ENCODE measurements at places on chromosomes 4 and X.
A peak's percentile ranks its signal among the peaks of the same experiment; 100 is the strongest.

GRCh38 chrX:8201896-8202331 lies 30.8 kb upstream of the VCX2 start:
- DNase-seq: no peak

- no peak for DNase-seq
Measured at GRCh38 chrX:15492469-15492868, 664 bp downstream of the PIR start.

- DNase-seq: peak; percentile 58
Measured at GRCh38 chr4:185840201-185840600, 28.2 kb upstream of the SORBS2 start.

DNA sequence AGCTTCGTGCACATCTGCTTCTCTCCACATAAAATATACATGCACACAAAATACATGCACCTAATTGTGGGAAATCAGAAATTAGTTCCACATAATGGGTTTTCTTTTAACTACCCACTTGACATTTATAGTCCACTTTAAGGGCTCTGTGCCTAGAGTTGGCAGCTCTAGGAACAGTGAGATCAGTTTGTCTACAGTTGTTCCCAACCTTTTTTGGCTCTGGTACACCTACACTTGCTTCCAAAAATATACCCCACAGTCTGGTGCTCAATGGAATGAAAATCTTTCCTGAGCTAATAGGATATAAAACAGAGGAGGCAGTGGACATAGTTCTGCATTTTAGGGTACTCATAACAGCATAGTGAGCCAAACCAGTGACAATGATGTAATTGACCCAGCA lies 36.1 kb downstream of the HDAC8 start:
- DNase-seq: no peak

DNA sequence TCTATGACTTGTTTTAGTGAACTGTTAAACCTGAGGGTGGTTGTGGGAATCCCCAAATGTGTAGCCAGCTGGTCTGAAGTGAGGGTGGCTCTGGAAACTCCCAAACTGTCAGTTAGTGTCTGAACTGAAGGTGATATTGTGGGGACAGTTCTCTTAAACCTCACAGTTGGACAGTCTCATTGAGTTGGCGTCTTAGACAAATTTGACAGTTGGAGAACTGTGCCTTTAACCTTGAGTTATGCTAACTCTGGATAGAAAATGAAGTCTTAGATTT lies 20.7 kb upstream of the CTSO start:
- DNase-seq: no peak

DNA sequence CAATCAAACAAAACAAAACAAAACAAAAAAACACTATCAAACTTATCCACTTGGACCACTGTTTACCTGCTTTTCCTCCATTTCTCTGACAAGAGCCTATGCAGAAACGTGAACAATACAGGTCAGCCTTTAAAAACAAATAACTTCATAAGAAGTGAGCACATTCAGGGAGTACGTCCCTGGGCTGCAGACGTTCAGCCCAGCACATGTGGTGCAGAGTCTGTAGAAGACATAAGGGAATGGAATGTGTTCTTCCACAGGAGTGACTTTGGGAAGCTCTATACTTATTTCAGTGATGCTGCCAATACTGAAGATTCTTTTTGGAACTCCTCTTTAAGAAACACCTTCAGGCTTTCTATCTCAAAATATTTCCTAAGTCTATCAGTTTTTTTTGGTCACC lies 120.6 kb downstream of the SPRY1 start:
- no peak for DNase-seq

- DNase-seq: no peak
Measured at GRCh38 chr4:8514391-8514790, 65.8 kb upstream of the GPR78 start.

GRCh38 chr4:54315561-54316538 lies 86.8 kb downstream of the PDGFRA start:
- no peak for DNase-seq

GRCh38 chr4:110704748-110705439 lies 82.0 kb upstream of the PITX2 start:
- no peak for DNase-seq

DNA sequence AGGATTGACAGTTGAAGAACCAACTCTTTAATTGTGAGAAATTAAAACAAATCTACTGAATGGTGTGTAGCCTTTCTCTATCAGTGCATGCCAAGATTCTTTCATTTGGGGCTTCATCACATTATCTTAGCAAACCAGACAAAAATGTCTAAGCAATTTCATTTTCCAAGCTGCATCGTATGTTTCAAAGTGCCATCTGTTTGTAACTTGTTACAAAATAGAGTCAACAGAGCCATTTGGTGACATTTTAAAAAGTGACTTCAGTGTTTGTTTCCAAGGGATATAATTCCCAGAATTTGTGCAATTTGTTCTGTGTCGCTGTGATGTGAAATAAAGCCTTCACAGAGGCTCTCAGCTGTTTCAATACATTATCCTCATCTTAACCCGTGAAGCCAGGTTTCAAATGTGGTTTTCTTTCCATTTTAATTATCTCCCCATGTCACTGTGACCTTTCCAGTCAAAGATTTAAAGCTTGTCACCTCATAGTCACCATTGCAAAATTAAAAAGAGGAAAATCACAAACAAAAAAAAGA lies 46.0 kb upstream of the C1QTNF7 start:
- DNase-seq: no peak

DNA sequence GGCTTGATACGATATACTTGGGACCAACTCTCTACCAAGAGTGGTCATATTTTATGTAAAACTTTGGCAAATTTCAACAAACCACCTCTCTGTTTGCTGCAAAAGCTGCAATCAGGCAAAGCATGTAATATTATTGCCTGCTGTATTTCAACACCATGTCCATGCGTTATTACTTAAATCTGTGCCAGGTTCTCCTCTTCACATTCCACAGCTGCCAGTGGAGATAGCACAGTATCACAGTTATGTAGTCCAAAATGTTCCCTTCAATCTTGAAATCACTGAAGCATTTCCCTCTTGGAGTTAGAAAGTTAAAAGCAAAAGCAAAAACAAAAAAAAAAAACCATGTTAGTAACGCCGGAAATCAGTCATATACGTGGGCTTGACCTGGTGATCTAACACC lies 396.7 kb upstream of the MAGEC2 start:
- DNase-seq: no peak

GRCh38 chrX:20019672-20020365 lies 29.0 kb upstream of the BCLAF3 start:
- no peak for DNase-seq

GRCh38 chr4:53463340-53463739 lies 85.9 kb downstream of the FIP1L1 start:
- no peak for DNase-seq

DNA sequence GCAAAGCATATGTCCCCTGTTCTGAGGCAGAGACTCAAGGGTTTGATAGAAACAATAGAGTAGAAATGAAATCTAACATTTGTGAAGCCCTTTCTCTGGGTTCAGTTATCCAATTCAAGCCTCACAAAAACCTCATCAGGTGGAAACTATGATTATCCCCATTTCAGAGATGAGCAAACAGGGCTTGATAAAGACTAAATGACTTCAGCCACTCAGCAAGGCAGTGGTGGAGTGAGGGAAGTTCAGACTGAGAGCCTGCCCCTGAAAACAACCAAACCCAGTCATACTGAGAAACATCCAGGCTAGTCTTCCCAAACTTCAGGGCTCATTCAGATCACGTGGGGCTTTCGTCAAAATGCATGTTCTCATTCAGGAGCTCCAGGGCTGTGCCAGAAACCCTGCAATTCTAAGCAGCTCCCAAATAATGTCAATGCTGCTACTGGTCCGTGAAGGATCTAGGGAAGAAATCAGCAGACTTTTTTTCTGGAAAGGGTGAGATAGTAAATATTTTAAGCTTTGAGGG lies 109.6 kb upstream of the KIT start:
- DNase-seq: no peak

DNA sequence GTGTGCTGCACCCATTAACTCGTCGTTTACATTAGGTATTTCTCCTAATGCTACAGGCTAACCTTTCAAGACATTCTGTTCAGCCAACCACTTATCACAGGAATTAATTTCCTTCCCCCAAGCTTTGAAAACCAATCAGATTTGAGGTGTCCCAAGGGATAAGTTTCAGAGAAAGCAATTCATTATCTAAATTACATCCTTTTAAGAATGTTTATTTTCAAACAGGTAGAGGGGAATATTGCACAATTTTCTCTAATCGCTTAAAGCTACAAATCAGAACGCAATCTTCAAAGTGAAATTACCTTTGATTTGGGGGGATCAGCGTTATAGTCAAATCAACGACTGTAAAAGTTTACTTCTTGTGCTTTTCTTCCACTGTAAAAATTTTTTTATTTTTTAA lies 1.6 kb downstream of the CLOCK start:
- DNase-seq: peak; percentile 44

DNA sequence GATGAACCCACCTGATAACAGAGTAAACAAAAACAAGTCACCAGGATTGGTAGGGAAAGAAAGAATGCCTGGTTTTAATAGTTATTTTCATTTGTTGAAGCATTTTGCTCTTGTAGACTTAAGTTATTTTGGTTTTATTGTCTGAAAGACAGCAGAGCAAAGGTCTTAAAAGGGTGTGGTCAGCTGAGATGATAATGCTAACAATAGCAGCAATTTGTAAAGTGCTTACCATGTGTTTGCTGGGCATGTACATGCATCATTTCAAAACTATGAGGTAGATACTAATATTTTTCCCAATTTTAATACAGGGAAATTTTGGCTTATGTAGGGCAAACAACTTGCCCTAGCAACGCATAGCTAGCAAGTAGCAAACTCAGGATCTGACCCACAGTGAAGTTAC lies 46.8 kb upstream of the SLC10A4 start:
- DNase-seq: no peak

DNA sequence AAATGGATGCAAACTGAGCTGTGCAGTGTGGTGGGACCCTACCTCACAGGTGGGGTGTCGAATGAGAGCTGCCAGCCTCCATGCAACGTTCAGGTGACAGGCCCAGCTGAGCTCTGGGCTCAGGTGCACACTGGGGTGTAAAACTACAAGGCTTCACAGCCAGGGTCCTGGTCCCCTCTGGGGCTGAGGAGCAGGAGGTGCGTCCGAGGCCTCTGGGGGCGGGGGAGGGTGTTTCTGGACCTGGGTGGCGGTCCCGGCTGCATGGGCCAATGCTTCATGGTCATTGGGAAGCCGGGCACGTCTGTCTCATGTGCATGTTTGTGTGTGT lies 26.5 kb upstream of the SORCS2 start:
- no peak for DNase-seq

GRCh38 chr4:55326629-55327028 lies 19.4 kb upstream of the SRD5A3 start:
- DNase-seq: no peak

DNA sequence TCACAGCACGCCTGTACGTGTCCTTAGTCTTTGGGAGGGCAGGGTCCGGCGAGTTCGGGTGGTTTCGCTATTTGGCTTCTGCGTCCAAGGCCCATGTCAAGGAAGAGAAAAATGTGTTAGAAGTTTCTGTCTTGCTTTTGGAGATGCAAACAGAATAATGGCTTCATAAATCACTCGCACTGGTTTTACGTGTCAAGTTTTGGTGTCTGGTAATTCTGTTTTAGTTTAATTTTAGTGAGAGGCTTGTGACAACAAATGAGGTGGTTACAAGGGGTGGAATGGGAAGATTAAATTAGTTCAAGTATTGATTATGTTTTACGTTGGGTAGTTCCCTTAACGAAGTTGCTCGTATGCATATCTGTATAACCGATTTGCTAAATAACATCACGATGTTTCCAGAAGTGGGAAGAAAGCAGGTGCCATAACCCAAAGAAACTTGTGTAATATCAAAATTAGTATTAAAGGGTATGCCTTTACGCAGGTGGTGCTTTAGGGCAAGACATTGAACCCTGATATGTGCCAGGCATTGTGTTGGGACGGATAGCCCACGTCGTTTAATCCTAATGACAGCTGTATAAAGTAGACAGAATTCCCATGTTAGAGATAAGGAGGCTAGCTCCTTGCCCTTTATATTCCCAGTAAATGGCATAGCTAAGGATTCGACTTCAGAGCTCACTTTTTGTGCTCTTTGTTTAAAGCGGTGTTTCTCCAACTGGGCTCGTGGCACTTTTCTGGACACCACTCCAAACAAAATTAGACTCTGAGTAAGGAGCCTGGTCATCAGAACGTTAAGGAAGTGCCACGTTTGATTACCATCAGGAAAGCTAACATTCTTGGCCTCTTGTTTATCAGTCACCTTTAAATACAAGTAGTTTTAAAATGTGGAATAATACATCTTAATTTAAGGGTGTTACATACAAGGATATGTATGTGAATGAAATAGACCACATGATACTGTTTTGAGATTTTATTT lies 843 bp downstream of the RPL34 start:
- DNase-seq: no peak

- no peak for DNase-seq
Measured at GRCh38 chr4:138992676-138993075, 22.9 kb upstream of the NOCT start.

GRCh38 chr4:145933134-145933533 lies 5.5 kb downstream of the ZNF827 start:
- DNase-seq: peak; percentile 65

- no peak for DNase-seq
Measured at GRCh38 chr4:141635736-141636081, 674 bp upstream of the IL15 start.

GRCh38 chr4:124121461-124121971 lies 591.0 kb downstream of the ANKRD50 start:
- peak; percentile 92 for DNase-seq

GRCh38 chr4:115110191-115111181 lies 2.9 kb downstream of the NDST4 start:
- no peak for DNase-seq

DNA sequence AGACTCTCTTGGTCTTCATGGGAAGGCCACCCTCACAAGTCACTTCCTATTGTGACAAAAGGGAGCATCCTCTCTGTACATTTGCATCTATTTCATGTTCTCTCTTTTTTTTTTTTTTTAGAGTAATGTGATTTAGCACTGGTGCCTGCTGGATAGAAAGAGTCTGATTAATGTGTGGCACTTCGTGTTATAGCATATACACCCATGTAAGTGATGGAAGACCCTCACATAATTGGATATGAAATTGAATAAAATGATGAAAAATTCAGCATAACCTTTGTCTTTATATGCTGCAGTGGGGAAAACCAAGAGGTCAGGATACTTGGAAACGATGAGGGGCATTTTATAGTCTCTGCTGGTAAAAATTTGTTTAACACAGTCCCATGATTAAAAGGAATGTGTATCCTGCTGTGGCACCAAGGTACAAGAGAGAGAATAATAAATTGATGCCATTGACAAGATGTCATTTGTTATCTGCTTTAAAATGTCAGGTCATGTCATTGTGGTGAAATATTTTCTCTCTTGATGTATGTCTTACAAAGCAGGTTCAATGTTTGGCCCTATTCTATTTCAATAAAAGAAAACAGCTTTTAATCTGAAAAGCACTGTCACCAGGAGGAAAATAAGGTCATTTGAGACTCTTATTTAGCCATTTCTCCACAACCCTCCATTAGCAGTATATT lies 1115.4 kb downstream of the STPG2 start:
- no peak for DNase-seq

GRCh38 chr4:112889199-112889598 lies 160.3 kb upstream of the ANK2 start:
- no peak for DNase-seq

GRCh38 chrX:133307094-133307493 lies 88.9 kb upstream of the TFDP3 start:
- no peak for DNase-seq

GRCh38 chrX:19735244-19735643 lies 152.2 kb downstream of the SH3KBP1 start:
- no peak for DNase-seq

GRCh38 chr4:51859476-51860031 lies 16.6 kb downstream of the DCUN1D4 start:
- peak; percentile 47 for DNase-seq

All from iris pigment epithelial cell (primary cell).